Activated CD4-positive, alpha-beta T cell treated with anti-CD3 and anti-CD28 coated beads, Interleukin-2, amount 50 U/mL, for 48 hours (primary cell): ENCODE measurements at places on chromosomes 6 and 20.

- no peak for DNase-seq
These were observed 22.6 kb downstream of the SNX9 start for GRCh38 chr6:157845493-157846259.

DNA sequence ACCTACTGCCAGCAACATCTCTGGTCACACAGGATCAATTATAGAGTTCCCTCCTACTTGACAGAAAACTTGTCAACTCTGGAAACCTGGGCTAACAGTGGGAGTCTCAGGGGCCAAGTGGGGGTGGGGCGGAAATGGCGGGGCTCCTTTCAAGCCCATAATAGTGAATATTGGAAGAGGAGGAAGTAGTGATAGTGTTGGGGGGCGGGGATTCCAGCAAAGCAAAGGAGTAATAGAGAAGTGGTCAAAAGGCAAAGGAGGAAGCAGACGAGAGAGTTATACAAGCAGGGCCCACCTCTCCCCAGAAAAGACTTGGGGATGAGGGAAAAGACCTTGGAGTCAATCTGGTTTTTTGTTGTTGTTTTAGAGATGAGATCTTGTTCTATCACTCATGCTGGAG, 2.1 kb downstream of the DEF6 start:
- no peak for DNase-seq

- DNase-seq = no peak
These were observed 47.8 kb downstream of the CEP43 start for GRCh38 chr6:167046861-167047495.

DNA sequence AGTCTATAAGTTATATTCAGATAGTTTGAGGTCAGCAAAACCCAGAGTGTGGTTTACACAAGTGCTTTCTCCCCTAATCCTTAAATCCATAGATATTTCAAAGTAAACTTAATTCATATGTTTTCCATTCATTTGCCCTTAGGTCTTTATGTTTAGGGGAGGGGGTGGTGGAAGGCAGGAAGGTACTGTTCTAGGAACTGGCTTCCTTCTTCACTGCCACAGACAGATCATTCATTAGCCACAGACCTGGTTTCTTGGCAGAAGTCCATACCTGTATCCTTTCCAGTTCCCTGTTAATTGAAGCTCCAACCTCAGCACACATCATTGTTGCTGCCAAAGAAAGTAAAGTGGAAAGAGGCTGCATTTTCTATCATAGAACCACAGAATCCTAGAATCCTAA, 123.0 kb downstream of the AIG1 start:
- no peak for DNase-seq

- DNase-seq = peak; percentile 4
These were observed 405 bp upstream of the RNF182 start for GRCh38 chr6:13924146-13924948.

DNA sequence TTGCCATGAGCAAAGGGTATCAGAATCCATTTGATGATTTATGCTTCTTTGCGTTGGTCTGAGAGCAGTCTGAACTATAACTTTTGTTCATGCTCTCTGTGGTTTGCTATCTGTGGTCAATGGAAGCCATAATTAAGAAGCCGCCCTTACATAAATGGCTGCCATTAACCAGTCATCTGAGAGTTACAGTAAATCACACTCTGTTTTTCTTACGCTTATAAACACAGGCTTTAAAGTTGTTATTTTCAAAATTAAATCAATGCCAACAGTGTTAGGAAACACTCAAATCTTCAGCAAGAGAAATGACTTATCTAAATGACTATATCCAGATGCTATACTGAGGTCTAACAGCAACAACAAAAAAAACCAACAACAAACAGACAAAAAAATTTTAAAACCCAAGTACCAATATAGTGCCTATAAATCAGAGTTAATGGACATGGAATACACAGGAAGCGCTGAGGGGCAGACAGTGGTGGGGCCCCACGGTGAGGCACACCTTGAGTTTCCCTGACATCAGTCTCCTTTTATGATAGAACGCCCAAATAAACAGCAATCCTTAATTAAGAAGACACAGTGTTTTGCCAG, 108.0 kb upstream of the C6orf118 start:
- no peak for DNase-seq

DNA sequence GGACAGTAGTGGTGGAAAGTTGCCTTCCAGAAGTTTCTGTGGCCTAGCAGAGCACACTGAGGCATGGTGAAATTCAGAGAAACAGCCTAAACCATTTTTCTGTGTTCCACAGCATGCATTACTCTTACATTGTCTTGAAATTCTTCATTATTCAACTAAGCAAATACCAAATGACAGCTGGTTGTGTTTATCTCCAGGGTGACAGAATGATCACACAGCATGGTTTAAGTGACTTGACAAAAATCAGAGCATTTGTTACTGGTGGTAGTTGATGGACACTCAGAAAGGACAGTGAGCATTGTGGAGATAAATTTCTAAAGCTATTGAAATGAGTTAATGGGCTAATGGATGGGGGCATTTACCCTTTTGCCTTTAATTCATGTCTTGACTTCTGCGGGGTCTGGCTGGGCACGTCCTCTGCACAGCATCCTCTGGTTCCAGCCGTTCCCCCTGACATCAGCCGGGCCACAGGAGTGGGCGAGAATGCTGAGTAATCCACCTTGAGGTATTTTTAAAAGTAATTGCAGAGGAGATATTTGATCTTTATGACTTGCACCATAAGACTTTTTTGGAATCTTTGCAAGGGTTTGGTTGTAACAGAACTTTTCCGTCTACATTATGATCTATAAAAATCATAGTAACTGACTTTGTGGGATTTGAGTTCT, 78.9 kb upstream of the SCP2D1 start:
- no peak for DNase-seq

DNA sequence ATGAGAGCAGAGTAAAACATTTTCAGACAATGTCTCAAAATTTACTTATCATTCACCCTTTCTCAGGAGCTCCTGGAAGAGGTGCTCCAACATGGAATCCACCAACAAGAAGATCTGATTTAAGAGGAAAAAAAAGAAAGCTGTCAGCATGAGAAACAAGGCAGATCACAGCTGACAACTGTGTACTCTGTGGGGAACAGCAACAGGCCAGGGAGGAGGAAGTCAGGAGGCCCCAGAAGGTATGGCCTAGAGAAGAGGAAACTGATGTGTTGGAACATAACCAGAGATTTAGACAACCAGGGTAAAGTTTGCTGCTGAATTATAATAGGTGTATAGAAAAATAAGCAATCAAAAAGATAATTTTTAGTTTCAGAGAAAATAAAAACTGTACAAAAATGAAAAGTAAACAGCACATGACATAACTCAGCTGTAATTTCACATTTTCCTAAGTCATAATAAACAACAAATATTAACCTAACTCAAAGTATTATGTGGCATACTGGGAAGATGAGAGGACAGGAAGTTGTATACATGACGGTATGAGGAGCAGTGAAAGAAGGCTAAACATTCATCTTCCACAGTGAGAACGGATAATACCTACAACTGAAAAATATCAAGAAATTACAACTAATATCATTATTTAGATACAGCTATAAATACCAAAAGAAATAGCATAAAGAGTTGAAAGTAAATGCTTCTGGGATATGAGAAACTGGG, 113.6 kb upstream of the EMILIN3 start:
- no peak for DNase-seq

DNA sequence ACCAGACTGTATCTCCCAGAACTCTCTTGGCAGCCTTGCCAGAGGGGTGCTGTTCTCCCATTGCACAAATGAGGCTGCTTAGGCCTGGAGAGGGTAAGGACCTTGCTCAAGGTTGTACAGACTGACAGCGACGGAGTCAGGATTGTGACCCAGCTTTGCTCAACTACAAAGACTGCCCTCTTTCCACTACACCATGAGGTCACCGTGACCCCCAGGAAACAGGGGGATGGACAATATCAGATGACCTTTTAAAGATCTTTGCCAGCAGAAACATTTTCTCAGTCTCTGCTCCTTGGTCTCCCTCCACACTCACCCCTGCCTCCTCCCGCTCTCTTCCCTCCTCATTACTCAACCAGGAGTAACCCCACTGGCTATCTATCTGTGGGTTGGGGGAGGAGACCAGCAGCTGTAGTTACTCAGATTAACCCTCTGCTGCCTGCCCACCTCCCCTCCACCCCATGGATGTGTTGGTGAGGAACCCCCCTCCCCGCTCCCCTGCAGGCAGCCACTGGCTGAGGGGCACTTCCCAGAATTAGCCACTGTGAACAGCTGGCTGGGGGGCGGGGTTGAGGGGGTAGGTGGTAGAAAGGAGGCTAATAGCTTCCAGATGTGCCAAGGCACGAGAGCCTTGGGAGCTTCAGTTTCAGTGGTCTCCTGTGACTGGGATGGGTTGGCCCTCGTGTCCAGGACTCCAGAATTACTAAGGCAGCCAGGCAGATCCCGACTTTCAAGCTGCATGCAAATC, 26.9 kb upstream of the MRPS18A start:
- DNase-seq = no peak
